ENCODE measurements at places on chromosomes 11 and 22.

DNA sequence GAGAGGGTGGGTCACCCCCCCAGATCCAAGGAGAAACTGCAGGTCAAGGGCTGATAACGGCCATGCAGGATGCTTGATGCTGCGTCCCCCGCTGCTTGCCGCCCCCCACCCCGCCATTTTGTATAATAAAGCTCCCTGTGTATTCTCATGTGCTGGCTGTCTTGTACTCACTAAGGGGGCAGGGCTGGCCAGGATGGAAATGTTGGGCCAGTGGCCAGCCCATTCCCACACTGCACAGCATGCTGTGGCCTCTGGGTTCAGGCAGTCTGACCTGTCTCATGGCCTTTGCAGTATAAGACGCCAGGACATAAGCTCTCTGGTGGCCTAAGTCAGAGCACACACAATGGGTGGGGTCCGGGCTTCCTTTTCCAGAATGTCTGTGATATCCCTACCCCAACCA, 421 bp upstream of the PRR33 start:
- no peak for DNase-seq

GRCh38 chr11:47136327-47136726, 40.4 kb downstream of the ARFGAP2 start:
- no peak for DNase-seq

DNA sequence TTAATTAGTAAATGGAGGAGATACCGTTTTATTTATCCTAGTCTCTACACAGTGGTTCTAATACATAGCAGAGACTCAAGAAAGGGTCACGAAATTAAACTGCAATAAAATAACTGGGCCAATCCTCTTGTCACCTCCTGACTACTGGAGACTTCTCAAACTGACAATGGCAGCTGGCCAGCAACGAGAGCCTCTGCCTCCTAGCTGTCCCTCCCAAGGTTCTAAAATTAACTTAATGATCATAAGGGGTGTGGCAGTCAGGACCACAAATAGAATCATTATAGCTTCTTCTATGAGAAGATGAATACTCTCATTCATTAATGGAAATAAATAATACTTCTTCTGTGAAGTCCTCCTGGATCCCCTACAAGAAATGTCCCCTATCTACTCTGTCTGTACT, 63.8 kb upstream of the APOA1 start:
- DNase-seq, result peak; percentile 12

DNA sequence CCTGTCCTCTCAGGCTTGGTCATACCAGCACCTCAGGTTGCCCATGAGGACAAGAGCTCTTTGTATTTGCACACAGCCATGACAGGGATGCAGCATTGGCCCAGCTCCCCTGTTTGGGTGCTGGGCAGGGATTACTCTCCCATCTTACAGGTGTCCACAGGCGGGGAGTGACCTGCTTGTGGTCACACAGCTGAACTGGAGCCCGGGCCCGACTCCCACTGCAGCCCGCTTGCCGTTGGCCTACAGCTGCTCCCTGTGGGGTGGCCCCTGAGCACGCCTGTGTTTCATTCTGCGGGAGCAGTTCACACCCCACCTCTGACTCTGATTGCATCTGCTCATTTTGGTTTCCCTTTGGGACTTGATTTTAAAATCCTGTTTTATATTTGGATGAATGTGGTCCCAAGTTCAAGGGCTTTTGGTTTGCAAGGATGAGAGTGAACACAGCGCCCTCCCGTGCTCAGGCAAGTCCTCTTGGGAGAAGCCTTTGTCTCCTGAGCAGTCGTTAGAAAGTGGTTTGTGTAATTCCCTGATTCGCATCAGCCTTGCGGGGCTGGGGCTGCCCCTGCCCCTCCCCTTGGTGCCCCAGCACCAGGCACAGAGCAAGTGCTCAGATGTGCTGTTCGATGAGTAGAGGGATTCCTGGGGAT, 9.3 kb downstream of the PICK1 start:
- DNase-seq, result no peak

GRCh38 chr11:6405052-6405667, 13.7 kb downstream of the APBB1 start:
- DNase-seq, result no peak

DNA sequence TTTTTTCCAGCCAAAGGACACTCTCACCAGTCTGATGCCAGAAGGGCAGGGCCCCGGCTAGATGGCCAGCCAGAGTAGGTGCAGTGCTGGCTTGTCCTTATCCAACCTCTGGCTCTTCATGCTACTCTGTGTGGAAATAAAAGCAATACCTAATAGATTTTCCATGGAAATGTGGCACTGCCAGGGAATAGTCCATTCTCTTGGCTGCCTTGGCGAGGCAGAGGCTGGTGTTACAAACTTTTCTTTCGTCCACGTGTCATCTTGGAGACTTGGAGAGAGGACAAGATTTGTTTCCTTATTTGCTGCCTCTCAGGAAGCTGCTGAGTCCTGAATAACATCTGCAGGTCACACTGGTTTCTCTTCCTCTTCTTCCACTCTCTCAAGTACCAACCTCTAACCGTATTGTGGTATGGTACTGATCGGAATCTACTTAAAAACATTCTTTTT, 17.2 kb upstream of the C1QTNF4 start:
- DNase-seq, result no peak

DNA sequence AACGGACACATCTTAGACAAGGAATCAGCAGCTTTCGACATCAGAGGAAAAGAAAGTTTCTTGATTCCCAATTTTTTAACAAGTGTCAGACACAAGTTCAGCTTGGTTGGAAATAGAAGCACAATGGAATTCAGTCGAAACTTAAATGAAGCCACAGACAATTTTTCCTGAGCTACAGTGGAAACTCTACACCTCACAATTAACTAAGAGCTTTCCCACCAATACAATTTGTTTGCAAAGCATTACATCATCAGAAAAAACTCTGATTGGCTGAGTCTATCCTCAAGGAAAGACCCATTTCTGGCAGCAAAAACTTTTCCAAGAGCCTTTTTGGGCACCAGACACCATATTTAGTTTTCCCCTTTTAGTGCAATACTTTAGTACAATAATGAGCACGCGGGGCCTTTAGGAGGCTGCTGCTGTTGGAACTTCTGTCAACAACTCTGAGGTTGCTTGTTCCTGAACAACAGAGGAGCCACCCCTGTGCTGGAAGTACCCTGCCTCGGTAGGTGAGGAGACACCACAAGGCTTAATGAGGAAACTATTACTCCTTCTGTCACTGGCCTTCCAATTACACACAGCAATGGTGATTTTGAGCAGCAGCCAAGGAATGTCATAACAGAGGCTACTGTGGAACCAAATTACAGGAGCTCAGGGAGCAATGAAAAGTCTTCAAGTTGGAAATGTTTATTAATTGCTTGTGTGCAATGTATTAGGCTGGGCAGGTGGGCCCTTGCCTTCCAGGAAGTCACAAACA, 61.9 kb upstream of the BARX2 start:
- no peak for DNase-seq

- no peak for DNase-seq
These were observed 324.2 kb downstream of the MIAT start for GRCh38 chr22:26981541-26981940.

- DNase-seq, result no peak
These were observed 46.1 kb upstream of the OR4B1 start for GRCh38 chr11:48170241-48171233.

DNA sequence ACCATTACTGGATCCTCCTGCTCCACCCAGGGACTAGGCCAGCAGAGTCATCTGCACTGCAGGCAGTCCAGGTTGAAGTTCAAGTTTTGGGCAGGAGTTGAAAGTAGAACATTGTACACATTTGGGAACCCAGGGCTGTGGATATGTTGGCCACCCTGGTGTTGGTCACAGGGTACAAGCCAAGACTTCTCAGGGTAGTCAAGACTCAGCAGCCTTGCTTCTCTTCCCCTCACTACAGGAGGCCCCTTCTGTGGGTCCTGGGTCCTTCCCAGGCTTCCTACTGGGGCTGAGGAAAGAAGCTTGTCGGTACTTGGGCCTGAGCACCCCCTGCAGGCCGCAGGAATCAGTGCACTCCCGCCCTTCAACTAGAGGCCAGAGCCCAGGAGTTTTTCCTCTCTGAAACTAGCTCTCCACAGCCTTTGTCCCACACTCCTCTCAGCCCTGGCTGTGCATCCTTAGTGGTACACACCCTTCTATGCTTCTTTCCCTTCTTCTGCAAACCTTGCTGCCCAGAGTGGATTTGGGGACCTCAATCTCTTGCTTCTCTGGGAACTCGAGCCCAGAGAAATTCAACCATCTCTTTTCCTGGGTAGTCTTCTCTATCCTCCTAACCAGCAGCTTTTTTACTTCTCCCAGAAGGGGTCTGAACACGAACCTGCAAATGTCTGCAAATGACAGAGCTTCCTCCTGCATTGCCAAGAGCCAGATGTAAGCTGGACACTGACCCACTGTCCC, 2.6 kb upstream of the HPX start:
- DNase-seq, result peak; percentile 48

GRCh38 chr11:45897556-45897955, 9.5 kb downstream of the FREY1 start:
- DNase-seq, result no peak

- DNase-seq, result no peak
These were observed 110.0 kb upstream of the SPON1 start for GRCh38 chr11:13852481-13852880.

DNA sequence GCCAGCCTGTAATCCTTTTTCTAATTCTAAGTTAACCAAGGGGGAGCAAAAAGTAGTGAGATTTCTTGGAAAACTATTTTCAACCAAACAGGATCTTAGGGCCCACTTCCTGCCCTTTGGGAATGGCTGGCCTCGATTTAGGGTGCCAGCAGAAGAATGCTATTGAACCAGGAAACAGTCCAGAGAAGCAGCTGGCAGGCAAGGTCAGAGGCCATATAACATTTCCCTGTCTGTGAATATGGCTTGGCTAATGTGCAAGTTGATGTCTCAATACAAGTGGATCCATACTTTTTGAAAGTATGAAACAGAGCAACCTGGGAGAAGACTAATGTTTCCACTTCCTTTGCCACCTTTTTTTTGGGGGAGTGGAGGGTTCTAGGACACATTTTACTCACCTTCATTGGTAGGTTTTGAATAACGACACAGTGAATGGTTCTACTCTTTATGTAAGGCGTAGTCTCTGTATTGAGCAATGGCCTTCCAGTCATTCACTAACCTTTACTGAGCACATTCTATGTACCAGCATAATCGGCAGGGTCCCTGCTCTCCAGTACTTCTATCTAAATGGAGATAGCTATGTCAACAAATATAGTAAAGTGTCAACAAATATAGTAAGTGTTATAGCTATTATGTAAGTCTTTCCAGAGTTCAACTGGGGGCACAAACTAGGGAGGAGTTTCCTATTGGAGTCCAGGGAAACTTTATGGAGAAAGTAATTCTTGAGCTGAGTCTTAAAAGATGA, 34.2 kb upstream of the RRM1 start:
- no peak for DNase-seq

DNA sequence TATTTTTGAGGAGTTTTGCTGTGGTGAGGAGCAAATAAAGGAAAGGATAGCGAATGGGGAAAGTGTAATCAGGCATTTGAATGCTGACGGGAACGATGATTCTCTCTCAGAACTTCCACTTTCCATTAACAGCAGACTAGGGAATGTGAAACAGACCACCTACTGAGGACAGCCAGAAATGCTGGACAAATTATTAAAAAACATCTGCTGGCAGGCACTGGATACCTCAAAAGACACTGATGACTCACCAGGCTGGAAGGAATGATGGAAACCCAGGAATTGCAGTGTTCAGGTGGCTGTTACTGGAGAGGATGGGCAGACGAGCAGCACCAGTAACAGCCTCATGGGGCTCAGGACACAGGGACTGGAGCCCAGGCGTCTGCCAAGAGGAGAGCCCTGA, 33.4 kb downstream of the PLA2G6 start:
- no peak for DNase-seq

GRCh38 chr11:87463486-87464102, 425.9 kb downstream of the TMEM135 start:
- DNase-seq, result no peak

- DNase-seq, result no peak
These were observed 25.0 kb upstream of the YPEL1 start for GRCh38 chr22:21760640-21761039.

DNA sequence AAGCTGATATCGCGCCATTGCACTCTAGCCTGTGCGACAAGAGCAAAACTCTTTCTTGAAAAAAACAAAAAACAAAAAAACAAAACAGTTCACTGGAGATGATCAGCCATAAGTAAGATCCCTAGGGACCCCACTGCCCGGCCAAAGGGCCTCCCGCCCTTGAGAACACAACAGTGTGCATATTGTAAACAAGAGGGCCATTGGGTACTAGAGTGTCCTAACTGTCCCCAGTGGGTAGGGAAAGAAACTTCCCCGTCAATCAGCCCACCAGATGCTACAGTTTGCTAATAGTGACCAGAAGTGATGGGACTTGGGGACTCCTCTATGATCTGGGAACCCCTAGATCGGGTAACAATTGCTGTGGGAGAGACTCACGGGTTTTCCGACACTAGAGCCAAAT, 3.7 kb upstream of the ACY3 start:
- DNase-seq, result no peak

DNA sequence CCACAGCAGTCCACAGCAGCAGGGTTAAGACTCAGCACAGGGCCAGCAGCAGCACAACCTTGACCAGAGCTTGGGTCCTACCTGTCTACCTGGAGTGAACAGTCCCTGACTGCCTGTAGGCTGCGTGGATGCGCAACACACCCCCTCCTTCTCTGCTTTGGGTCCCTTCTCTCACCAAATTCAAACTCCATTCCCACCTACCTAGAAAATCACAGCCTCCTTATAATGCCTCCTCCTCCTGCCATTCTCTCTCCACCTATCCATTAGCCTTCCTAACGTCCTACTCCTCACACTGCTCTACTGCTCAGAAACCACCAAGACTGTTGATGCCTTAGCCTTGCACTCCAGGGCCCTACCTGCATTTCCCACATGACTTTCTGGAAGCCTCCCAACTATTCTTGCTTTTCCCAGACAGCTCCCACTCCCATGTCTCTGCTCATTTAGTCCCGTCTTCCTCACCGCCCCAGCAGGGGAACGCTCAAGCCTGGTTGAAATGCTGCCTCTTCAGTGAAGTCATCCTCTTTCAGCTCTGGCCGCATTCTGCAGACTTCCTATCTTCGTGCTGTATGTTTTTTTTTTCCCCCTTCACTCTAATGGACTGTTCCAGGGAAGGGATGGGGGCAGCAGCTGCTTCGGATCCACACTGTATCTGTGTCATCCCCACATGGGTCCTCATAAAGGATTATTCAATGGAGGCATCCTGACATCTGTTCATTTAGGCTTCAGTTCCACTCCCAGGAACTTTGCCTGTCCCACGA, 3.3 kb downstream of the IL18BP start:
- no peak for DNase-seq

- peak; percentile 77 for DNase-seq
These were observed 3.7 kb upstream of the POLD4 start for GRCh38 chr11:67356864-67357561.

DNA sequence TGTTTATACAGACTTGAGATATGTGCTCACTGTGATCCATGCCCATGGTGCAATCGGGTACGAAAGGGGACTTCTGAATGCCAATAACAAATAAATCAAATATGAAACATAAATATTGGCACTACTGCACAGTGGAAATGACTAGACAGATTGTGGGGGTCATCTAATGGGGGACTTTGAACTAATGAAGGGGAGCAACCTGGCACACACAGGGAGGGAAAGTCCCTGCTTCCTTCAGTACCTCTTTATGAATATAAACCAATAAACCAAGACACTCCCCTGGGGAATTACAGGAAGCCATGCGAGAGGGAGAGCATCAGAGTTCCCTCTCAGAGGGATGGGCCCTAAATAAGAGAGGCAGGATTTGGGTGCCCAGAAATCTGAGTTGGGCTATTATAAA, 21.1 kb downstream of the MIF start:
- DNase-seq, result no peak

GRCh38 chr11:1207401-1208143, 15.3 kb upstream of the MUC5B start:
- DNase-seq, result peak; percentile 1

Measured in thyroid gland (tissue), 4 donors.